Kidney epithelial cell (primary cell): ENCODE measurements at places on chromosomes 6 and 20. TPM values are rescaled to one million over a fixed set of nuclear protein-coding genes. Genes with fewer than 3 reads are reported as not detected.

Gene EDN1
- total RNA-seq, result 53.3 and 59.8 TPM in 2 replicates

Gene IRF4
- total RNA-seq, result 0.04 and 0.21 TPM in 2 replicates

Gene POM121L2
- not detected in 2 replicates for total RNA-seq

Gene DEFB124
- total RNA-seq, result not detected in 2 replicates

Gene POU5F1
- 0.21 and 0.68 TPM in 2 replicates for total RNA-seq

Gene OR12D3
- total RNA-seq, result not detected in 2 replicates

Gene NR2E1
- total RNA-seq, result not detected in 2 replicates

Gene DLK2
- not detected in 2 replicates for total RNA-seq

Gene ZSWIM3
- total RNA-seq, result 3.8 and 4.7 TPM in 2 replicates

Gene UBE2C
- 25.9 and 31.3 TPM in 2 replicates for total RNA-seq

Gene FRK
- total RNA-seq, result 2.9 and 3.1 TPM in 2 replicates

GRCh38 chr6:107867302-107867615, 43.1 kb upstream of the SCML4 start:
- DNase-seq, result no peak

DNA sequence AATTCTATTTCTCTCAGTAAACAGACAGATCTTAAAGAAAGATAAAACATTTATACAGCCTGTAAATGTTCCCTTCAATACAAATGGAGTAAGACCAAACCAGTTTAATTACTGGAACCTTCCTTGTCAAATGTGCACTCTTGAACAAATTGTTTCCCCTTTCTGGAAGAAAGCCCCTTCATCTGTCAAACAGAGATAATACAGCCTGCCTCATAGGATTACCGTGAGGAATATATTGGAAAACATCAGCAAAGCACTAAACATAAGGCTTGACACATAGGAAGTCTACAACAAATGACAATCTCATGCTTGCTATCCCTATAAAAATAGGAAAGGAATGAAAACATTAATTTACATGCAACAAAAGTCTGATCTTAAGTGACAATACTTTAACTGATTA, 173.8 kb downstream of the PTPRK start:
- DNase-seq, result no peak

DNA sequence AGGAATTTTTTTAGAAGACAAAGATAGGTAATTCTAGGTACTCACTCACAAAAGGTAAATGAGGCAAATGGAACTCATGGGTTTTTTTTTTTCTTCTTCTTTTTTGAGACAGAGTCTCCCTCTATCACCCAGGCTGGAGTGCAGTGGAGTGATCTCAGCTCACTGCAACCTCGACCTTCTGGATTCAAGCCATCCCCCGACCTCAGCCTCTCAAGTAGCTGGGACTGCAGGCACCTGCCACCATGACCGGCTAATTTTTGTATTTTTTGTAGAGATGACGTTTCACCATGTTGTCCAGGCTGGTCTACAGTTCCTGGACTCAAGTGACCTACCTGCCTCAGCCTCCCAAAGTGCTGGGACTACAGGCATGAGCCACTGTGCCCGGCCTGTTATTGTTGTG, 126.1 kb downstream of the LRRC1 start:
- DNase-seq, result no peak

- no peak for DNase-seq
Measured at GRCh38 chr20:38202153-38202981, 37.3 kb upstream of the TGM2 start.

DNA sequence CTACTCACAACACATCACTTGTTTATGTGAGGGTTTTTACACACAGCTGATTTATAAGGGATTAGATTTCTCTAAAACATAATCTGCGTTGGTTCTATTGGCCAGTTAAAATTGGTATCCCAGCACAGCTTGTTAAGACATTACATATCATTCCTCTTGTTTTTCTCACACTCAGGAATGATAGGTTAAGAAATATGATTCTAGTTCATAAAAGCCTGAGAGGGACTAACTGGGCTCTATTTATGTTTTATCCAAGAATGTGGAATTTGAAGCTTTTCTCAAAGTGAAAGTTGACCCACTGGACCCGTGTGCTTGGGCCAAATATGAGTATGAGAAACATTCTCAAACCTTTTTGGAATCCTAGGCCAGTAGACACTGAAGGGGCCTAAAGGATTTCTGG, 117.3 kb downstream of the TMEM170B start:
- no peak for DNase-seq

DNA sequence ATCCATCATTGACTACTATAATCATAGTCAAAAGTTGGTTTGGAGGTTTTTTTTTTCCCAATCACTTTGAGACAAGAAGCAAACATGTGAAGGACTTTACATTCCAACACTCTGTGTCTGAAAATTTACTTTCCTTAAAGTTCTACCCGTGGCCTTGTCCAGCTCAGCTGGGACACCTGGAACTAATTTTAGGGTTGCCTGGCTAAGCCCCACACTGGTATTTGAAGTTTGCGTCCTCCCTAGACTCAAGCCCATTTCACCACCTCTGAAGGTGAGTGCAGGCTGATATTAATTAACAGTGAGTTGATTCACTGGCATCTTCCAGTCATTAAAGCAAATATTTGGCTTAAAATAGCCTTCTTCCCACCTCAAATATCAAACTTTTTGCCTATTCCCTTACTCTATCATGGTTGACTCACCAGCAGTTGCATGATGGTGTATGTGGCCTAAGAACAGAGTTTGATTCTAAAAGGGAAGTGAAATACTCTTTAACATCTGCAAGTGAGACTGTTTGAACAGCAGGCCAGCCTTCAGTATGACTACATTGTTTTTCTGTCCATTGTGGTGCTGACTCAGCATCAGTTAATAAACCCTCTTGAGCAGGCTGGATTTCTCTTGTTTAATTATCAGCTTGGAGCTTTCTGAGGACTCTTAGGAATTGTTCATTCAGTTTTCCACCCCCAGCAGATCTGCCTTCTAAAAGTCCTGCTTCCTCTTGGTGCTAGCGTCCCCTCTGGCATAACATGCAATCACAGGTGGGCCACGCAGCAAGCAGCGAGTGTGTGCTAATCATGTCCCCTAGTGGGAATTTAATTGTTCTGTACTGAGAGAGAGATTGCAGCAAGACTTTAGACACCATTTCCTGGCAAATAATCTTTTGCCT, 1.8 kb upstream of the PRDM1 start:
- DNase-seq, result peak; percentile 91

- no peak for DNase-seq
Measured at GRCh38 chr6:166257911-166258318, 50.3 kb downstream of the PRR18 start.

- DNase-seq, result no peak
Measured at GRCh38 chr6:25318589-25318988, 39.4 kb downstream of the CARMIL1 start.

DNA sequence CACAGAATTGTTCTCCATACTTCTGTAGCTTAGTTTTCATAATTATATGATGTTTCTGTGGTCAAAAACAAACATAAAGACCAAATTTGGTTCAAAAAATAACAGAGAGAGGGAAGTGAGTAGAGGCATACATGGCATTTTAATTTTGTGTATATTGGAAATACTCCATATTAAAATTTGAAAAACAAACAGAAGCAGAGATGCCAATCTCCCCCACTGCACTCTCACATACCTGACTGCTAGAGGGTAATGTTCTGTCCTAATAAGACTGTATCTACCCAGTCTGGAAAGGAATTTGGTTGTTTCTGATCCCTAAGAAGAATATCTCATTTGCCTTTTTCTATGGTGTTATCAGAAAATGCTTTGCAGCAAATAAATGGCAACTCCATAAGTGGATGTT, 959.0 kb upstream of the FLRT3 start:
- DNase-seq, result no peak

- DNase-seq, result no peak
Measured at GRCh38 chr6:164926686-164927085, 382.7 kb downstream of the C6orf118 start.

GRCh38 chr6:2725999-2726567, 24.6 kb downstream of the MYLK4 start:
- DNase-seq, result no peak

- DNase-seq, result no peak
Measured at GRCh38 chr6:159118924-159119323, 50.3 kb upstream of the FNDC1 start.

DNA sequence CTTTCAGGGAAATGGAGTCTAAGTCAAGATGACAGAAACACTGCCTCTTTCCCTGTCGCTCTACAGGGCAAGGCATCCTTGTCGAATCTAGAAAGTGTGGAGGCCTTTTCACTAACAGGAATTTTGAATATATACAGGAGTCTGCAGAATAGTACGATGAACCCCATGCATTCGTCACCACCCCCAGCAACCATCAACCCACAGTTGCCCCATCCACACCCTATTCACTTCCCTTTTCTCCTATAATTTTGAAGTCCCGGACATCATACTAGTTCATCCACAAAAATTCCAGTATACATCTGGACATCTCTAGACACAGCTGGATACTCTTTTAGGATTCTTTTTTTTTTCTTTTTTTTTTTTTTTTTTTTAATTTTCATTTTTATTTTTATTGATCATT, 80.7 kb upstream of the RIN2 start:
- DNase-seq, result no peak

GRCh38 chr6:2911171-2911570, 8.1 kb upstream of the SERPINB9 start:
- DNase-seq, result no peak

DNA sequence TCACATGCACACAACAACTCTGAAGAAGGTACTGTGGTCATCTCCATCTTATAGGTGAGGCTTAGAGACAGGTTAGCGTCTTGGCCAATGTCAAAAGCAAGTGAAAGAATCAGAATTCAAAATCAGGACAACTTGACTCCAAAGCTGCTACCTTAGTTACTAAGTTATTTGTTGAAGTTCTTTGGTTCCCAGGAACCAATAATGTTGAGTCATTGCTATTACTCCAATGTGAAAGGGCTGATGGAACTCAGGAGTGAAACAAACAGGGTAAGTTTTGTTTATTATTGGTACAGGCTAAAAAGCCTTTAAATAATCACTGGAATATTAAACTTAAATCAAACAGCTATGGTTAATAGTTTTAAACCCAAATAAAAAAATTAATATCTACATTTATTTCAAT, 111.1 kb downstream of the PDSS2 start:
- DNase-seq, result no peak

DNA sequence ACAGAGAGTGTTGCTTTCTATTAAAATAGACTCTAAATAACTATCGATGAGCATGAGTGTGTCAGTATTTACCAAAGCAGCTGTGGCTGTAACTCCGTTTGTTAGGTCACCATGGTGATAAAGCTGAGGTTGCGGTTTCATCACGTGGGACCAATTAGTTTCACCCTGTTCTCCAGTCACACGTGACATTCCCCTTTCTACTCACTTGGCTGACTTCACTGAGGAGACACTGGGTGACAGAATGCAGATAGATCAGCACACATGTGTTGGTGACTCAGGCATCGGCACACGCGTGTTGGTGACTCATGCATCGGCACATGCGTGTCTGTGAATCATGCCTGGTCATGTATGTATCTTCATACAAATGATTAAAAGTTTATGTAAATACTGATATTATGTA, 285.4 kb downstream of the THBS2 start:
- peak; percentile 80 for DNase-seq

DNA sequence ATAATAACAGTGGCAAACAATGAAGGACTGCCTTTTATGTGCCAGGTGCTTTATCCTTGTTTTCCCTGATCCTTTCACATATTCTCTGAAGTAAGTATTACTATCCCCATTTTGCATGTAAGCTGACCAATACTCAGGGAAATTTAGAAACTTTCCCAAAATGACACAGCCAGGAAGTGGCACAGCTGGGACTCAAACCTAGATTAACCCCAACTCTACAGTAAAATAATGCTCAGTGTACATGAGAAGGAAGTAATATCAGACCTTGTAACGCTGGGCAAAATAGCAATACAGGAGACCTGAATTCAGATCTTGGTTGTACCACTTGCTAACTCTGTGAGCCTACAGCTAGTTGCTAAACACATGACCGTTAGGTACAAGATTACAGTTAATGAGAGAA, 26.8 kb upstream of the NRSN1 start:
- no peak for DNase-seq

- no peak for DNase-seq
Measured at GRCh38 chr6:170173335-170173881, 117.5 kb downstream of the DLL1 start.

DNA sequence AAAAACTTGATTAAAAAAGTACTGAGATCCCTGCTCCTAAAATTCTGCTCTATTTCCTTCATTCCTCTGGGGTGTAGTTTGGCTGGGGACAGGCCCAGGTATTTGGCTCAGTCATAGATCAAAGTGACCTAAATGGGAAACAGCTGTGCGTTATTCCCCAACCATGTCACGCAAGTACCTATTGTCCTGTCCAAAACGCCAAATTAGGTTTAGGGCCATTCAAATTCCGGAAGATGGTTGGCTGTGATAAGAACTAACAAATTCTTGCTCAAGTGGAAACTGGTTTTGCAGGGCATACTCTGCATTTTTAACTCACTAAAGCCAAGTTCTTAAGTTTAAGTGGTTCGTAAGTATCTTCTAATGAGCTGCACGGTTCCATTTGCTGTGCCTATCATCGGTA, 147.6 kb upstream of the TMEM170B start:
- DNase-seq, result no peak

- no peak for DNase-seq
Measured at GRCh38 chr6:31765910-31766794, 3.7 kb downstream of the SAPCD1 start.

DNA sequence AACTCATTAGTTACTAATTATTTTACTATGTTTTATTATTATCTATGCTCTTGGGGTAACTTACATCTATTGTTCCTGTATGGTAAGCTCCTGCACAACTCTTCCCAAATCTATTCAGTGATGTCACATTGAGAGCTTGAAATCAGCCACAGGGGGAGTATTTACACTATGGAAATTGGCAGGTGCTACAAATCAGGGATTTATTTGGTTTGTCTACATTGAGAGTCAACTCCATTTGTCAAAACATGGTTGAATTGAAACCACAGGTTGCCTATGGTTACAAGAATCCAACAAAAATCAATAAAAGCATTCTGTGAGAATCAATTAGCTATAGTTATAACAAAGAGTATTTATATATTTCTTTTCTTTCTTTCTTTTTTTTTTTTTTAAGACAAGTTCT, 3.9 kb upstream of the FITM2 start:
- DNase-seq, result no peak

DNA sequence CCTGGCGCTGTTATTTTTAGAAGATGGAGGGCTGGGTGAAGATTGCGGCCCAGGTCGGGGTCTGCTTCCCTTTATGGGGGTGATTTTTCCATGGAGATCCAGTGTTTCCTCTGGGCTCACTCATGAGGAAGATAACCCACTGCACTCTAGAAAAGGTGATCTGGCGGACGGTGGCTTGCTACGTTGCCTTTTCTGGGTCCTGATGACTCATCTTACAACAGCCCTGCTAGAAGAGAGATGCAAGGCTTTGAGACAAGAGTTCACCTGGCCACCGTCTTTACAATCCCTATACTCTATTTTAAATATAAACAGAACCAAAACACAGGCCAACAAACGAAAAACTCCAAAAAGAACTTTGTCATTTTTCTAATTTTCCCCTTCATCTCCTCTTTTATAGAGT, 182.1 kb upstream of the EXOC2 start:
- no peak for DNase-seq

DNA sequence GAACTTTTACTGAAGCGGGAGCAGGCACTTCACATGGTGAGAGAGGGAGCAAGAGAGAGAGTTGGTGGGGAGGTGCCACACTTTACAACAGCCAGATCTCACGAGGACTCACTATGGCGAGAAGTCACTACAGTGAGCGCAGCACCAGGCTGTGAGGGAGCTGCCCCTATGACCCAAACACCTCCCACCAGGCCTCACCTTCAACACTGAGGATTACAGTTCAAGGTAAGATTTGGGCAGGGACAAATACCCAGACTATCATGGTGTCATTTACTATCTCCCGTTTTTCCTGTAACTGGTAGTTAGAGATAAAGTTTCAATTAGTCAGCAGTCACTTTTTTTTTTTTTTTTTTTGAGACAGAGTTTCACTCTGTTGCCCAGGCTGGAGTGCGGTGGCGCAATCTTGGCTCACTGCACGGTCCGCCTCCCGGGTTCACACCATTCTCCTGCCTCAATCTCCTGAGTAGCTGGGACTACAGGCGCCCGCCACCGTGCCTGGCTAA, 7.8 kb downstream of the RBCK1 start:
- DNase-seq, result no peak
